ENCODE measurements at places on chromosomes 16 and 17.

DNA sequence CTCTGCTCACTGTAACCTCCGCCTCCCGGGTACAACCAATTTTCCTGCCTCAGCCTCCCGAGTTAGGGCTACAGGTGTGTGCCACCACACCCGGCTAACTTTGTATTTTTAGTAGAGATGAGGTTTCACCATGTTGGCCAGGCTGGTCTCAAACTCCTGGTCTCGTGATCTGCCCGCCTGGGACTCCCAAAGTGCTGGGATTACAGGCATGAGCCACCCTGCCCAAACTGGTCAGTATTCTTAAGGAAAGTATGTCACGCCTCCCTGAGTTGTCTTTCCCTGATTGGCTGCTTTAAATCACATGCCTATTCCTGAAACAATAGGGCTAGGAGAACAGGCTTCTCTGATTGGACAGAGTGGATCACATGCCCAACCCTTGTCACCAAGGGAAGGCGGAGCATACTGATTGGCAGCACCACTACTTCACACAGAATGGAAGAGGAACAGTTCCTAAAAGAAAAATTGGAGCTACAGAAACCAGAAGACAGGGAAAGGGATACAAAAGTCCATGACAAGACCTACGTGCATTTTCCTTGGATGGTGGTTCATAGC is 17.6 kb upstream of the CYB5B start:
- no peak for DNase-seq

DNA sequence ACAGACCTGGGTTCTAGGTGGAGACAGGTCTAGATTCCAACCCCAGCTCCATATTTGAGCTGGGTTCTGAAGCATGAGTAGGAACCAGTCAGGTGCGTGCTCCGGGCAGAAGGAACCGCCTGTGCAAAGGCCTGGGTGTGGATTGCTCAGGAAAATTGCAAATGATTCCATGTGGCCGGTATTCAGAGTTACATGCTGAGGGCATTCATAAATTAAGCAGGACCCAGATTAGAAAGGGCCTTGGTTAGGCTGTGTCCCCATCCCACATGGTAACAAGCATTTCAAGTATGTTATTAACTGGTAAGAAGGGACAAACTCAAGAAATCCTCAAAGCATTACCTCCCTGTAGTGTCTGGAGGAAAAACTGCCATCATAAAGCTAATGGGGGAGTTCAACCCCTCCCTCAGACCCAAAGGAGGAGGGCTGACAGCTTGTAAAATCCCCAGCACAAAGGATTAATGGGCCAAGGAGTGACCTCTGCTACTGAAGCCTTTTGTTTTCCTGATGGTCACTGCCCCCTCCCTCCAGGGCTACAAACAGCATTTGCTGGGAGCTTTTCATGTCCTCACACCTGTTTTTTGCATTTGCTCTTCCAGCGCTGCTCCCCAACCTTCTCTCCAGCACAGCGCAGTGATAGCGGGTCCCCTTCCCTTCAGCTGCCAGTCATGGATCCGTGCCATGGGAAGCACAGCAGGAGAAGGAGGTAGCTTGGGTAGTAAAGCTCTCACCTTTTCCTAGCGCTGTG is 218.0 kb downstream of the C16orf95 start:
- peak; percentile 22 for DNase-seq

DNA sequence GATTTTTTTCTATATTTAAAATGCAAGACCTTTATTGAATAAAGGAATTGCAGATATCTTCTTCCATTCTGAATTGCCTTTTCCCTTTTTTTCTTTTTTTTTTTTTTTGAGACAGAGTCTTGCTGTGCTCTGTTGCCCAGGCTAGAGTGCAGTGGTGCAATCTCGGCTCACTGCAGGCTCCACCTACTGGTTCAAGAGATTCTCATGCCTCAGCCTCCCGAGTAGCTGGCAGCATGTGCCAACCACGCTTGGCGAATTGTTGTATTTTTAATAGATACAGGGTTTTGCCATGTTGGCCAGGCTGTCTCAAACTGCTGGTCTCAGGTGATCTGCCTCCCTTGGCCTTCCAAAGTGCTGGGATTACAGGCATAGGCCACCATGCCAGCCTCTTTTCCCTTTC is 151.5 kb downstream of the CEP112 start:
- DNase-seq, result no peak

GRCh38 chr17:80253631-80254395 is 6.8 kb upstream of the RNF213 start:
- DNase-seq, result no peak

DNA sequence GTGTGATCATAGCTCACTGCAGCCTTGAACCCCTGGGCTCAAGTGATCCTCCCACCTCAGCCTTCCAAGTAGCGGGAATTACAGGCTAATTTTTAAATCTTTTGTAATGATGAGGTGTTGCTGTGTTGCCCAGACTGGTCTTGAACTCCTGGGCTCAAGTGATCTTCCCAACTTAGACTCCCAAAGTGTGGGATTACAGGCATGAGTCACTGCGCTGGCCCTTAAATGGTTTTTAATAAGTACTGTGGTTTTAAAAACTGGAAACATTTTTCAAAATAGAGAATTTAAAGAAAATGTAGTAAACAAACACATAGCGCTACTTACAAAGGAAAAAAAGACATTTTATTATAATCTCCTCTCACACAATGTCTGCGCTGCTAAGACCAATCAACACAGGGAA is 32.2 kb downstream of the MARCHF10 start:
- no peak for DNase-seq

- DNase-seq, result no peak
These were observed 66.6 kb upstream of the TOM1L1 start for GRCh38 chr17:54834086-54834485.

DNA sequence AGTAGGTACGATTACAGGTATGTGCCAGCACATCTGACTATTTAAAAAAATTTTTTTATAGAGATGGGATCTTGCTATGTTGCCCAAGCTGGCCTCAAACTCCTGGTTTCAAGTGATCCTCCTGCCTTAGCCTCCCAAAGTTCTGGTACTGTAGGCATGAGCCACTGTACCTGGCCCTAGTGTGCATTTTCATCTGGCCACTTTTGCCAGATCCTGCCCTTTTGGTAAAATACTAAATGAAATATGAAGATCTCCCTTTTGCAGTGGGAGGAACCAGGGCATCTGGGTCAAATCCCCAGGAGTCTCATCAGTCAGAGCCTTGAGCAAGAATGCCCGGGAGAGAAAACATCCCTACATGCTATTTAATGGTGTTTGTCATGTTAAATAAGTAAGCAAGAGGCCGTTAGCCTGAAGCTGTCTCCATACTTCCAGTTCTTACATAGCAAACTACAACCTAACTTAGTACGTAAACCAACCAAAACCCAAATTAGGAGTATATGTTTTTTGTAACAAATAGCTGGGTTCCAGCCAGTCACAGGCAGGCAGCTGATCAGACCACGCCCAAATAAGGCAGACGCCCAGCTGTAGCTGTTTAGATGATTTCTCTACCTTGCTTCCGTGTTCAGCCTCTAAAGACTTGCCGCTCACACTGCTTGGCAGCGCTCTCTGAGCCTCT is 46.5 kb upstream of the CLEC18A start:
- no peak for DNase-seq

GRCh38 chr16:89641458-89642119 is 15.9 kb downstream of the CHMP1A start:
- no peak for DNase-seq

- DNase-seq, result no peak
These were observed 234.9 kb upstream of the CIBAR2 start for GRCh38 chr16:85347213-85347591.

GRCh38 chr17:82687375-82687861 is 11.1 kb downstream of the RAB40B start:
- DNase-seq, result no peak

DNA sequence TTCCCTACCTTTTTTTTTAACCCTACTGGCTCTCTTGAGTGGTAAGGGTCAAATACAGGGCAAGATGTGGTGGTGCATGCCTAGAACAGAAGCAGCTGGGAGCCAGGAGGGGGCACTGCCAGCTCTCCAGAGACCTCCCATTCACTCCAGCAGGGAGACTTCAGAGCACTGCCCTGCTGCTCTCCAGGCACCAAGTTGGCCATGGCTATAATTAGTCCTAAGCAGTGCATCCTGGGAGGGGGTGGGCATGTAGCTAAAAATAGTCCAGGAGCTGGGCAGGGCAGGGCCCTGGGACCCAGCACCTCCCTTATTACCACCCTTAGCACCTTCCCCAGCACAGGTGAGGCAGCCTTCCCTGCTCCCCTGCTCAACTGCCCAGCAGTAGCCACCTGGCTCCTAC is 3.5 kb downstream of the CORO6 start:
- peak; percentile 75 for DNase-seq

GRCh38 chr17:74805591-74805991 is 29.4 kb upstream of the NAT9 start:
- DNase-seq, result no peak

- DNase-seq, result no peak
These were observed 2.6 kb downstream of the FOXF1 start for GRCh38 chr16:86512860-86513470.

DNA sequence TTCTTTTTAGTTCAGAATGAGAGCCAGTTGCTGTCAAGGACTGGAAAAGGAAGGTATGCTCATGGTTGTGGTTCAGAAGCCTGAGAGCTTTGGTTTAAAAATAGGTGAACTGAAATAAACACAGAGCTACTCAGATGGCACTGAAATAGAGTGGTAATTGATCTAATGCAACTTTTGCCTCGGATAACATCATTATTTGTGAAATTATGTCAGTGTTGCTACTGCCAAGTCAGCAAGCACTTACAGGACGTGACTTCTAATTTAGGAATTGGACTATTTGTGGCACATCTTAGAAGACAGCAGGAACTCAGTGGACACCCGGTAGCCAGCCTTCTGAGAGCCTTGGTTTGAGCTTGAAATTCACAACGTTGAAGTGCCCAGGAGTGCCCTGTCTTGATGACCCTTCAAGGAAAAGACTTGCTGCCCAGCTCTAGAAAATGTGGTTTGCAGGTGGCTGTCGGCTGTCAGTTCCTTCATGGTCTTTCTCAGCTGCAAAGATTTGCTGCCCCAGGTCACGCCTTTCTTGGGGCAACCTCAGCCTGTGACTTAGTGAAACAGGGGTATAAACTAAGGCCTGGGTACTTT is 42.0 kb upstream of the XYLT1 start:
- DNase-seq, result peak; percentile 44

DNA sequence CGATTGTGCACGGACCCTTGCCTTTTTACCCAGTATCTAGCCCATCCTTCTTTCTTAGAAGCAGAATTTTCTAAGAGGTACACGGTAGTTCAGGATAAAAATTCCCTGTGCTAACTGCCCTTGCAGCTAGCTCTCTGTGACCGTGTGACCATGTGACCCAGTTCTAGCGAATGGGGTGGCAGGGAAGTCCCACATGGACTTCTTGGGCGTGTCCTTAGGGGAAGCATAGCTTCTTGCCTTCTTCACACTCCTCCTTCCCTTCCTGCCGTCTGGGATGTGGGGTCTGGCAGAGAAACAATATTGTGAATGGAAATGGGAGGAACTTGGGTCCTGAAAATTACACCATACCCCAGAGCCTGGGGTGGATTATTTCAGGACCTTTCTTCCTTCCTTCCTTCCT is 670.7 kb downstream of the MAF start:
- DNase-seq, result no peak

- DNase-seq, result no peak
These were observed 6.4 kb downstream of the SIAH1 start for GRCh38 chr16:48378836-48379235.

GRCh38 chr17:10276436-10276835 is 78.0 kb upstream of the GAS7 start:
- DNase-seq, result no peak

DNA sequence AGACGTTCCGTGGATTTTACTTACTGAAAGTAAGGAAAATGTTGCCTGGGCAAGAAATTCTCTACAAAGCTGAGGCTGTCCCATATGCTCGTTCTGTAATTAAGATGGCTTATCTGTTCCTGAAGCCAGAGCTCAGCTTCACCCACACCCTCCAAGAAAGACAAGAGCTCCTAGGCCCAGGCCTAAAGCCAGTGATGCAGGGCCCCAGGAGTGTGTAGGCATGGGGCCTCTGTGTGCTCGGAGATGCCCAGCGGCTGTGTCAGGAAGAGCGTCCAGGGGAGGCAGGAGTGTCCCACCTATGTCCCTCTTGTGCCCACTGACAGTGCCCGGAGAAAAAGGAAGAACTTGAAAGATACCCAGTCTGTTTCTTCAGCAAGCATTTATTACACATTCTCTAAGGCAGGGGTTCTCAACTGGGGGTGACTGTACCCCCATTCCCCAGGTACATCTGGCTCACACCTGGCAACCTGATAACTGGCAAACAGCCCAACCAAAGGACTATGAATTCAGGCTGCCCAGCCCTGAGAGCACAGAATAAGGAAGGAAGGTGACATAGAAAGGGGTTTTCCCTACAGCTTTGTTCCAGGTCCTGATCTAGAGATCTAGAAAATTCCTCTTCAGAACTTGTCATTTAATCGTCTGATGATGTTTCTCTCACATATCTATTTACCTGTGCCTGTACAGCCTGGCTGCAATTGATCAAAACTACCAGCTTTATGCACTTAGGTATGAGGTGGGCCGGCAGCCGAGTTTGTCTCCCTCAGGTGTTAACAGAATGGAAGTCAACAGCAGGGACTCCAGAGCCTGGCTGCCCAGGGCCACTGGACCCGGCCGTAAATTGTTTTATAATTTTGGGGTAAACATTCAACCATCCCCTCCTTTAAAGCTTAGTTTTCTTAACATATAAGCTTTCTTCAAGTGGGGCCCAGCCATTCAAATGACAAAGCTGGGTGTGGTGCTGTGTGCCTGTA is 12.0 kb downstream of the SNN start:
- no peak for DNase-seq

DNA sequence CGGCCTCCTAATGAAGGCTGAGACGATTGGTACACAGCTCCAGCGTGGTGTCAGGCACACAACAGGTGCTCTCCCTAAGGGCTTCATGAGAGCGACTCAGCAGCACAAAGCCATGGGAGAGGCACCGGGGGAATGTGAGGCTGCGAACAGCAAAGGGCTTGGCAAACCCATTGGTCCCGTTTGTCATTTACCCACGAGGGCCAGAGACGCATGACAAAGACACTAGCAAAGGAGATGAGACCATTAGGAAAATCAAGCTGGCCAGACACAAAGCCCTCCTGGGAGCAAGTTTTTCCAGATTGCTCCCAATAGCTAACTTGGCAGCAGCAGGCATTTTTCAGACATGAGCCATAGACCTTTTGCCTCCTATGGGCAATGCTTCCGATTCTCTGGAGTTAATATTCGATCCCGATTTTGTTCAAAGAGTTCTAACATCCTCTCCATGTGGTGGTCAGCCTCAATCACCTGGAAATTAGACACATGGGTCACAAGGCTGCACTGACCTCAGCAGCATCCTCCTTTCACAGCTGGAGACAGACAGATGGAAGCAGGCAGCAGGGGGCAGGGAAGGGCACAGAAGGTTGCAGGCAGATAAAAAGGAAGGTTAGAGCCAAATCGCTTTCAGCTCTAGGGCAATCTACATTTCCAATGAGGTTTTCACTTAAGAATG is 38.2 kb downstream of the TK2 start:
- no peak for DNase-seq

GRCh38 chr17:73064084-73064938 is 28.2 kb downstream of the SLC39A11 start:
- DNase-seq, result peak; percentile 62

DNA sequence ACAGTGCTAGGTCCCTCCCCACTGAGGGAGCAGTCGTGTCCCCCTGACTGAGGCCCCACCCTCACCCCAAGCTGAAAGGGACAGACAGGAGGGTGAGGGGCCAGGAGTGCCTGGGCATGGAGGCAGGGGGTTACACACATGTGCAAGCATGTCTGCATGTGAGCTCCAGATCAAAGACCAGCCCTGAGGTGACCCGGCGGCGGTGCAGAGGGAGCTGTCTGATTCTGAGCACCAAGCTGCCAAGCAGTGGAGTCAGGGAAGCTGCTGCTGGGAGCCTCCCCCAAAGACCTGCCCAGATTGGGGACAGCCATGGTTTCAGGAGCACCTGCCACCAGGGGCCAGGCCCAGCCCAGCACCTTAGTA is 5.5 kb downstream of the DLX3 start:
- DNase-seq, result no peak
